ENCODE measurements at places on chromosomes 6 and 20.

DNA sequence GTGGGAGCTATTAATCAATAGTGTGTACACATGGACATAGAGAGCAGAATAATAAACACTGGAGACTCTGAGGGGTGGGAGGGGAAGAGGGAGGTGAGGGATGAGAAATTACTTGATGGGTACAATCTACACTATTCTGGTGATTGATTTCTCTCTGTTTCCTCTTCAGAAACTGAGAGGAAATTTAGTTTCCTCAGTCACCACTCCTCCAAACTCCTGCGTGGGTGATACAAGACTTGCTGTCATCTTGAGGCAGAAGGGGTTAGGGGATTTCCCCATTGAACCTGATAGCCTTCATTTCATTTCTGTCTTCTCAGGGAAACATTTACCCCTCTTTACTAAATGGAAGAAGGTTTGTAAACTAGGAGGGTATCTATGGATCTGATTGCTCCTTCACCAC, 84.3 kb upstream of the ESR1 start:
- peak; percentile 73 for DNase-seq

- no peak for DNase-seq
Measured at GRCh38 chr20:972256-972655, 29.9 kb downstream of the RSPO4 start.

GRCh38 chr6:89199579-89199978, 17.6 kb downstream of the GABRR1 start:
- no peak for DNase-seq

- no peak for DNase-seq
Measured at GRCh38 chr6:96124778-96125177, 109.0 kb downstream of the FUT9 start.

DNA sequence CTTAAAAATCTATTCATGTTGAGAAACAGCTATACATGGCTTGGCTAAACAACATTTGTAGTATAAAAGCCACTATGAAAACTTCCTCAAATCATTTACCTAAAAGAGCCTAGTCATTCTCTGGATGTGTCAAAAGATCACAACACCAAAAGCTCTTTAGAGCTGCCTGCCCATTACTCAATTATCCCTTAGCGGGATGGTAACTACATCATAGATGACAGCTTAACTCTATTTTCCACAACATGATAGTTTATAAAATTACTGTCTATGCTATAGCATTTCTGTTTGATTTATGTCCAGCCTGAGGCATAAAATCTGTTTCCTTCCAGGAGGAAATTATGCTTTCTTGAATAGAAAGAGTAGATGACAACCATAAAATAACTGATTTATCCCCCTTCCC, 777.6 kb upstream of the HS3ST5 start:
- no peak for DNase-seq

DNA sequence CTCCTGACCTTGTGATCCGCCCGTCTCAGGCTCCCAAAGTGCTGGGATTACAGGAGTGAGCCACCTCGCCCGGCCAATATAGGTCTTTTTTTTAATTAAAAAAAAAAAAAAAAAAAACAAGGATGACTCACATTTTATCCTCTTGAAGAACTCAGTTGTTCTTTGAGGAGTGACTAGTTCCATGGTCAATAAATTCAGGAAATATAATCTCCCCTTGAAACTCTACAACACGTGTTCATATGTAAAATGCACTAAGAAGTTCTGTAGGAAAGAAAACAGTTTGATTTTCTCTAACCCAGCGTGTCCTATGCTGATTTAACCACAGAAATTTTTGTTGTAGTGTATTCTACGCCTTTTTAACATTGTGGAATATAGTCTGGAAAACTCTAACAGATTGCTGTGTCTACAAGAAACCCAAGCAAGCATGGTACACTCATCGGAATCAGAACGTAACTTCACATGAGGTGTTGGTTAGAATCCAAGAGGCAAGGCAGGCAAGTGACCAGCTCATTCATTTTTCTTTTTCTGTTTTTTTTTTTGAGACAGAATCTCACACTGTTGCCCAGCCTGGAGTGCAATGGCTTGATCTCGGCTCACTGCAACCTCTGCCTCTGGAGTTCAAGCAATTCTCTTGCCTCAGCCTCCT, 79.0 kb upstream of the ZNF217 start:
- no peak for DNase-seq

DNA sequence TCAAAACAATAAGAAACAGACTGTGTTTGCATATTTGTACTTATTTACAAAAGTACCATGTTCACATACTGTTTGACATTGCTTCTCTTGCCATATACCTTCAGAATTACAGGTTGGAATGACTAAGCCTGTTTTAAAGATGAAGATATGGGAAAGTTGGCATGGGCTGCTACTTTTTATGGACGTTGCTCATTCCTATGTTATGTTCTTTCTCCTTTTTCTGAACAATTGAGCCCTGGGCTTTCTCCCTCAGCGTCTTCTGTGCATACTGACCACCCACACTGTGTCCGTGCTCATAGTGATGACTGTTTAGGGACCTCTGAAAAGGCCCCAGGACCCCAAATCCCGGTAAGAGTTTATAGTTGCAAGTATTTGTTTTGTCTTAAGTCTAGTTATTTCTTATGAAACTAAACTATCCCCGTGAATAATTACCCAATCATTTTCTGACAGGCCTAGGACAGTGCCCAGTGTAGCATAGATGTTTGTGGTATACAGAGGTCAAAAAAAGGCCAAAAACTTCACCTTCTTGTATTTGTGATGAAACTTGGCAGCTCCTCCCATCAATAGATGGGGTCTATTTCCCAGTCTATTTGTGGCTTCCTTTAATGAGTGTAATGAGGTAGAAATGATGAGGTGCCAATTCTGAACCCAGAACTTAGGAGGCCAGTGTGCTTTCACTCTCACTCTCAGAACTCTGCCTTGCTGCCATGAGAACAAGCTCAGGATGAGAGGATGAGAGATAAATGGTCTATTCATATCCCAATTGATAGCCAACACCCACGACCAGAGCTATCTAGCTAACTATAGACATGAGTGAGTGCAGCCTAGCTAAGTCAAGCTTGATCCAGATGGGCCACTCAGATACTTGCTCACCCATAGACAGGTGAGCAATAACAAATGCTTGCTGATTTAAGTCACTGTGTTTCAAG, 40.9 kb downstream of the GSTA4 start:
- no peak for DNase-seq

- no peak for DNase-seq
Measured at GRCh38 chr6:109188115-109188411, 92.8 kb downstream of the CEP57L1 start.

- DNase-seq: no peak
Measured at GRCh38 chr20:25058847-25059810, 1.2 kb upstream of the ACSS1 start.

- peak; percentile 30 for DNase-seq
Measured at GRCh38 chr6:119966484-119966883, 616.9 kb upstream of the MAN1A1 start.

DNA sequence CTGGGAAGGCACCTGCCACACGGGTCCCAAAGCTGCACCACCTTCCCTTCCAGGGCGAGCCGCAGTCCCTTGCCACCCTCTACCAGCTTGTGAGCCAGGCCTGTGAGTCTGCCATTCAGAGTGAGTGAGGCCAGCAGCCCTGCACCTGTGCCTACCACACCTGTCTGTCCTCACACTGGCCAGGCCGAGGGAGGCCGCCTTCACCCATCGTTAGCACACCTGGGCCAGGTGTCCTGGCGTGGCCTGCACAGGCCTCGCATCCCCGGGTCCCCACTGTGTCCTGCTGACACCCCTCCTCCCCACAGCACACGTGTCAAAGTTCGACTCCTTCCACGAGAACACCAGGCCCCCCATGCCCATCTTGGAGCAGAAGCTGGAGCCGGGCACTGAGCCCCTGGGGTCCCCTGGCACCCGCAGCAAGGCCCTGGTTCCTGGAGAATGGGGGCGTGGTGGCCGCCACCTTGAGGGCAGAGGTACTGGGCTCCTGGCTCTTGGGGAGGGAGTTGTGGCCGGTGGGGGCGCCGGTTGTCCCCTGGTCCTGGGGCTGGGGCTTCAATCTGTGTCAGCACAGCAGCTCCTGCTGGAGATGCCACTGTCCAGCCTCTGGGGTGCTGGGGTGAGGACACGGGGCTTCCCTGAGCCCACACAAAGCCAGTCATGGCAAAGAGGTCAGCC, 33.0 kb downstream of the CHRNA4 start:
- no peak for DNase-seq

DNA sequence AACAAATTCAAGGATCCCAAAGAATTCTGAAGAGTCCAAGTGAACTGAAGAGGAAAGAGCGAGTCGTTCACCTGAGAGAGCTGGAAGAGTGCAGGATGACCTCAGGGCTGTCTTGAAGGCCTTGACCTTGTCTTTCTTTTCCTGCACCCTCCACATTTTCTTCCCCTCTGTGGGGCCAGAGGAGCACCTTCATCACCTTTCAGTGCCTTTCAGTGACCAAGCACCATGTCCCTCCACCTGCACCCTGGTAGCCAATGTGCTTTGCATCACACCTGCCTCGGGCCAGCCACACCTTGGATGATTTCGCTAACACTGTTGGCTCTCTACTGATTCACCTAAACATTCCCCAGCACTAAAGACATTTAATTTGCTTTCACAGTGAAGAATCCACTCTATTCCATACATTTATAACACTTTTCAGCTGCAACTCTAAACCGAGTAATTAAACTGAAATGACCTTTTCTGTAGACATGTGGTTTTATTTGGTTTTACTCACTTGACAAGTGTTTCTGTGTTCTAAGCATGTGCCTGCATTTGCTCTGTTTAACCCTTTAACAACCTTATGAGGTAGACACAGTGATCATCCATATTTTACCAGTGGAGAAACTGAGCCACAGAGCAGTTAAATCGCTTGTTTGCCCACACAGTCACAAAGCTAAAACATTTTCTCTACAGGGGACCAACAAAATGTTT, 121.3 kb upstream of the CST7 start:
- DNase-seq: no peak

DNA sequence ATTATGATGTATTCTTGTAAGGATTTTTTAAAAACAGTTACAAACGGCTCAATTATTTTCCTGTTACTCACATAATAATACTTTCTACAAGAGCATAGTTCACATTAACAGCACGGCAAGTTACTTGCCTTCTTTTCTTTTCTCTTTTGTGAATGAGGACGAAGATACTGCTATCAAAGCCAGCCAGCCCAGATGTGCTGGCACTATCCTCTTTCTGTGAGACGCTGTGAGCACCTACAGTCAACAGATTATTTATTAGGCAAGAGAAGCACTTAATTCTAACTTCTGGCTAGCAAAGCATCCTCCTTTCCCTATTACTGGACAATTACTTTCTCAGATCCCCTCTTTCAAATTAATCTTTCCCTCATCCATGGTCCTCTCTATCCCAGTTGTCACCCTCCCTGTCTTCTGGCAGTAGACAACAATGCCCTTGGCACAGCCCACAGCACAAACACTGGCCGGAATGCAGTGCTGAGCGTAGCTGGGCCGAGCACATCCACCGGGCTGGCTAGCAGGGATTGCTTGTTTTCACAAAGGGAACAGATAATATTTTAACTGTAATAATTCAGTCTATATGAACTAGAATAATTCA, 262.1 kb downstream of the FOXC1 start:
- DNase-seq: no peak

GRCh38 chr6:41135062-41135832, 18.9 kb downstream of the TREML1 start:
- no peak for DNase-seq

DNA sequence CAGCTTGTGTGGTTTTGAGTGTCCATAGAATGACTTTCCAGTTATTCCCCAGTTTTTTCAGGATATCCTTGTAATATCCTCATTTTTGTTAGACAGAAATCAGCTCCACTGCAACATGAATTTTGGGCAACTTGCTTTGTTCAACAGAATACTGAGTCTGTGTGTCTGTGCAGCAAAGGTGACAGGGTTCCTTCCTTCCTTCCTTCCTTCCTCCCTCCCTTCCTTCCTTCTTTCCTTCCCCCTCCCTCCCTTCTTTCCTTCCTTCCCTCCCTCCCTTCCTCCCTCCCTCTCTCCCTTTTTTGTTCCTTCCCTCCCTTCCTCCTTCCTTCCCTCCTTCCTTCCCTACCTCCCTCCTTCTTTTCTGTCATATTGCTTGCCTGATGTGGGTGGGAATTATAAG, 496.5 kb downstream of the EPM2A start:
- DNase-seq: no peak

GRCh38 chr6:26123675-26123946, 36.4 kb downstream of the HFE start:
- DNase-seq: peak; percentile 82

- no peak for DNase-seq
Measured at GRCh38 chr6:10999994-11000393, 44.1 kb downstream of the ELOVL2 start.

DNA sequence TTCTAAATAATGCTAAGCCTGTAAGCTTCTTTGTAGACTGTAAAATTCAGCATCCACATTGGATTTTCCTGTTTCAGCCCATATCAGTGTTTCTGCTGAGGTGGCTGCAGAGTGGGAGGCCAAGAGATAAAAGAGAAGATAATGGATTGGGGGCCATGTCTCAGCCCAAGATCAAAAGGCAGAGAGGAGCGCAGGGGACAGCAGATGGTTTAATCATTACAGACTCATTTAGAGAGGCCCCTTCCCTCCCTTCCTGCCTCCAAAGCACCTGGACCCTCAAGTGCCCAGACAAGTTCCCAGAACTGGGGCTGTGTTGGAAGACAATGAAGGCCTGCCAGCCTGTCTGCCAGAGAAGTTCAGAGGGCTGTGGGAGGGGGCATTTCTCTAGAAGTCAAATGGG, 20.4 kb upstream of the CTNNBL1 start:
- no peak for DNase-seq
